Amygdala (tissue), 56 donors: ENCODE measurements at places on chromosomes 13 and 19.

DNA sequence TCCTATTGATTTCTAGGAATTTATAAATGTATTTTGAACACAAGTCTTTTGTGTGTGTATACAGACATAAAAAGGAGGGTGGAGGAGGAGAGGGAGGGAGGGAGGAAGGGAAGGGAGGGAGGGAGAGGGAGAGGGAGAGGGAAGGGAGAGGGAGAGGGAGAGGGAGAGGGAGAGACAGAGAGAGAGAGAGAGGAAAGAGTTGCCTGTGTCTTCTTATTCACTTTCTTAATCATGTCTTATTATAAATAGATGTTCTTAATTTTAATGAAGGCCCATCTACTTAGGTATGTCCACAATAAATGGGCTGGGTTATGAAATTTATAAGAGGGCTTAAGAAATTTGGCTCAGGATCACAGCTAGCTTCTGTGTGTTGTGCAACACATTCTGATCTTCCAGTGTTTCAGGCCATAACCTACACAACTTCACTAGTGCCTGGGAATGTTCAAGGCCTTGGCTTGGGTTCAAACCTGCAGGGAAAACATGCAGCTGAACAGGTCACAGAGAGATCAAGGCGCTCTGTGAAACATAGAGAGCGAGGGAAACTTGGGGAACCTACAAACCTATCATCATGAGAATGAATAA, 39.3 kb downstream of the ZNF45 start:
- DNase-seq: no peak

DNA sequence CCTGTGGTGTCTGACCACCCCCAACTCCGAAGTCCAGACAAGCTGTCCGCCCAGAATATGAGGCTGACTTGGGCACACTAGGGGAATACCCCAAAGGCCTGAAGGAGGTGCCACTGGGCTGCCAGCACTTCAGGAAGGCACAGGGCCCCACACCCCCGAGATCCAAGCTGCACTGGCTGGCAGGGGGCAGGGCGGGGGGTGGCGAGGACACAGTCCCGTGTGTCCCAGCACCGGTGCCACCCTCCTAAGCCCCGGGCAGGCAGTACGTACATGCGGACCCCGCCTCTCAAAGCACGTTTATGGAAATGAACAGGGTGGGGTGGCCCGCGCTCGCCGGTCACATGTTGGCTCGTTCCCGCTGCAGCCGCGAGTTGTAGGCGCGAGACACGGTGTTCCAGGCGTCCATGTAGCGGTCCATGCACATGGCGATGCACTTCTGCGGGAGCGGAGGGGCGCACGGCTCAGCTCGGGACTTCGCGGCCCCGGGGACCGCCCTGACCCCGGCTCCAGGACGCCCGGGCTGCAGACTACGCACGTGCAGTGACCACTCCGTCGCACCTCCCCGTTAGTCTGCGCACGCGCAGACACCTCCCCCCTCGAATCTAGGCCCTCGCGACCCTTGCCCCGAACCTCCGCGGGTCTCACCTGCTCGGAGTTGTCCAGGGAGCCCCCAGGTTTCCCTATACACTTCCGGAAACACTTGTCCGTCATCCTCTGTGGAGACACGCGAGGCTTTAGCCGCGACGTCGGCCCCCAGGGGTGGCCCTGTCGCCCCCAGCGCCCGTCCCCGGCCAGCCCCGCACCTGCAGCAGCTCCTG, 566 bp downstream of the TIMM13 start:
- no peak for DNase-seq

DNA sequence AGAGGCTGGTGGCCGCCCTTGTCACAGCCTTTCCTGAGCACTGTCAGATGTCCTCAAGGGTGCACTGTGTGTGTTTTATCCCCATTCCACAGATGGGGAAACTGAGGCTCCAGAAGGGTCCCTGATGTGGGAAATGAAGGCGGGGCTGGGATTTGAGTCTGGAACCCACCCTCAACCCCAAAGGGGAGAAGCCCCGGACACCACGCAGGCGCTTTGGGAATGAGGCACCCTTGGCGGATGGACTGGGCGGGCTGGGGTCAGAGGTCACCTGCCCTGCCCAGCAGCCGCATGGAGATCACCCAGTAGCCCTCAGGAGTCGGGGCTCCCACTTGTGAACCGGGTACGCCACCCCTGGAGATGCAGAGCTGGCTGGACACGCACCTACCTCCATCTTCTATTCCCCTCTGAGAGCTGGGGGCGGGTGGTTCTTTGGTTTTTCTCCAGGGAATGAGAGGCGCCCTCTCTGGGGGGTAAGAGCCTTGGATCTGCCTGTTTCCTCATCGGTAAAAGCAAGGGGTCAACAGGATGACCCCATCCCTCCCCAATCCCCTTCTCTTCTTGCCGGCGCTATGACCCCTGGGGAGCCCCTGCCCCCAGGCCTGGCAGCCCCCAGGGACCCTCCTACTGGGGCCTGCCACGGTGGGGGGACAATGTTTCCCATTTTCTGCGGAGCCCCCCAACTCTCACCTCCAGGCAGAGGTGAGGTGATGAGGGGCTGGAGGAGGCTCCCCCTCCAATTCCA, 8.3 kb upstream of the ONECUT3 start:
- no peak for DNase-seq

DNA sequence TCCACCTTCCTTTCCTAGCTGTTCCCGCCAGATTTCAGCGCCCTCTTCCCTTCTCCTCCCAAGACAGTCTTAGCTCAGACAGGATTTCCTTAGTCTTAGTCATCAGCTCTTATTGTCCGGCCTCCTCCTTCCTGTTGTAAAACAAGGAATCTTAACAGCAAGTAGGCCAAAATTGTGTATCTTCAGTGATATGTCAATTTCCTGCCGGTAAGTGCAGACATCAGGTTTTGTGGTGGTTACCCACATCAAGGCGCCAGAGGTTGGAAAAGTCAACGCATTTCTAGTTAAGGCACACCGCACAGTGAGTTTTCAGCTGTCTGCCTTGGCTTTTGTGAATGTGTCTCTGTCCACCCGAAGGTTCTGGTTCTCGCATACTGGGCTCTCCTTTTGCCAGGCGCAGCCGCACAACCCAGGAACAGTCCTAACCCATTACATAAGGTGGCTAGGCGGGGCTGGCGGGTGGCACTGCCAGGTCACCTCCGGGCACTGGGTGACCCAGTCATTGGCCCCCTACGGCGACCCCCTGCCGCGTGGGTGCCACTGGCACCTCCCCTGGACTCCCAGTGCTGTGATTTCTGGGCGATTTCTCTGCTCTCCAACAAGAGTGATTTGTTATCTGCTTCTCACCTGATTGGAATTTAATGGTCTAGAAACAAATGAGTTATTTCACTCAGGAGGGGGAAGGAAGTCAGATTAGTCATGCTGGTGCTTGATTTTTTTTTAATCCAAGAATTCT, 12.9 kb downstream of the COL4A2 start:
- DNase-seq: no peak

- DNase-seq: no peak
Measured at GRCh38 chr13:85223883-85224656, 575.1 kb downstream of the SLITRK6 start.

- DNase-seq: peak; percentile 67
Measured at GRCh38 chr19:41226053-41226873, 7.2 kb downstream of the AXL start.

GRCh38 chr13:31631746-31632145, 107.6 kb upstream of the RXFP2 start:
- no peak for DNase-seq
